Activated naive CD4-positive, alpha-beta T cell (primary cell): ENCODE measurements at places on chromosomes 12 and 14.

DNA sequence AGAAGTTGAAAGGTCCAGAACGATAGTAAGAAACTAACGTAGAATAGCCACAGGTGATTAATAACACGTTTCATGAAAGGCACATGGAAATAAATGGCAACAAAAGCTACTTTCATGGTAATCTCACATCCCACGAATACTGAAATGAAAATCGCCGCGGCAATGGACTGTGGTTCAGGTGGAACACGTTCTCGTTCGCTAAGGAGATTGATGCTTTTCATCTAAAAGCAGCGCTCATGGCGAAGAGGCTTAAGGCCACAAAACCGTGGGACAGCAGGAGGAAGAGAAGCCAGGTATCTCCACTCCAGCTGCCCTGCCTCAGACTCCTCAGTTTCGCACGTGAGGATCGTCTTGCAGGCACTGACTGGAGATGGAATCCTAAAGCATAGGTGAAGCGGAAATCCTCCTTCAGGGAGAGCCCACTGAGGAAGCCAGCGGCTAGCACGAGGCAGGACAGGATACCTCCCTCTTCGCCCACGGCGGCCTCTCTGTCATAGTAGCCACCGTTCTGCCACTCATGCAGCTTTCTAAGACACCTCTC is 696 bp upstream of the GPHN start:
- DNase-seq = no peak

- no peak for DNase-seq
These were observed 371.0 kb downstream of the ALG10 start for GRCh38 chr12:34393086-34393820.

- DNase-seq = no peak
These were observed 84.6 kb upstream of the NAV3 start for GRCh38 chr12:77746096-77746495.

DNA sequence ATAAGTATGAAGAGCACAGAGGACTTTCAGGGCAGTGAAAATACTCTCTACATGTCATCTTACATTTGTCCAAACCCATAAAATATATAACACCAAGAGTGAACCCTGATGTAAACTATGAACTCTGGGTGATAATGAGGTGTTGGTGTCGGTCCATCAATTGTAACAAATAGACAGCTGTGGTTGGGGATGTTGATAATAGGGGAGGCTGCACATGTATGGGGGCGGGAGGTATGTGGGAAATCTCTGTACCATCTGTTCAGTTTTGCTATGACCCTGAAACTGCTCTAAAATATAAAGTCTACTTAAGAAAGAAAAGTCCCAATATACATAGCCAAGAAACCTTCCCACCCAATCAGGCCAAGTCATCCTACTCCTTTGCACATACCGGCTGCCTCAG is 88.5 kb downstream of the GPR135 start:
- DNase-seq = no peak
